ENCODE measurements at places on chromosomes 7 and 10. TPM values are rescaled to one million over a fixed set of nuclear protein-coding genes. Genes with fewer than 3 reads are reported as not detected.

GRCh38 chr10:22294694-22295093, 21.5 kb upstream of the COMMD3 start:
- H3K27me3 ChIP-seq, result no peaks in the 10 kb centered on the region
- no peak overlapping the region for H3K27ac ChIP-seq
- no peak for DNase-seq
- no peaks in the 10 kb centered on the region for H3K36me3 ChIP-seq
- H3K4me1 ChIP-seq, result no peaks in the 10 kb centered on the region

GRCh38 chr7:20019757-20020432, 197.3 kb downstream of the MACC1 start:
- no peak for DNase-seq
- H3K36me3 ChIP-seq, result no peaks in the 10 kb centered on the region
- H3K27ac ChIP-seq, result no peak overlapping the region
- H3K27me3 ChIP-seq, result no peaks in the 10 kb centered on the region
- H3K4me3 ChIP-seq, result no peak overlapping the region

- no peaks in the 10 kb centered on the region for H3K36me3 ChIP-seq
- H3K27ac ChIP-seq, result no peak overlapping the region
- H3K27me3 ChIP-seq, result no peaks in the 10 kb centered on the region
- H3K4me3 ChIP-seq, result no peak overlapping the region
Measured at GRCh38 chr10:131701131-131701947, 199.5 kb upstream of the PPP2R2D start.

BRAF gene
- total RNA-seq, result 52.0 TPM

MUC12 gene
- 0.40 TPM for total RNA-seq
